Non-pigmented ciliary epithelial cell (primary cell): ENCODE measurements at places on chromosomes 16 and 17.

DNA sequence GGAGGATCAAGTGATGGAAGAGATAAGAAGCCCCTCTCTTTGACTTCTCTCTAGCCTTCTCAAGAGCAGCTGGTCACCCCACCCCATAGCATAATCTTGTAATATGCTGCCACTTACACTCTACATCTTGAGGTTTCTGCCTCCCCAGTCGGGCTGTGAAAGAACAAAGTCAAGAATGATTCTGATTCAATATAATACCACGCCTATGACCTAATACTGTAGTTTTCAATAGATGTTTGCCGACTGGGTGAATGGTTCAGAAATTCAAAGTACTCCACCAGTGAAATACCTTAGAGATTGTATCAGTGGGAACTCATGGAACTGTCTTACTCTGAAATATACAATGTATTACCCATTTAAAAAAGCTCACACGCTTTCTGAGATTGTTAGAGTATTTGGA, 93.0 kb upstream of the ZFHX3 start:
- DNase-seq: no peak

- no peak for DNase-seq
These were observed 15.3 kb upstream of the FZD2 start for GRCh38 chr17:44541884-44542581.

DNA sequence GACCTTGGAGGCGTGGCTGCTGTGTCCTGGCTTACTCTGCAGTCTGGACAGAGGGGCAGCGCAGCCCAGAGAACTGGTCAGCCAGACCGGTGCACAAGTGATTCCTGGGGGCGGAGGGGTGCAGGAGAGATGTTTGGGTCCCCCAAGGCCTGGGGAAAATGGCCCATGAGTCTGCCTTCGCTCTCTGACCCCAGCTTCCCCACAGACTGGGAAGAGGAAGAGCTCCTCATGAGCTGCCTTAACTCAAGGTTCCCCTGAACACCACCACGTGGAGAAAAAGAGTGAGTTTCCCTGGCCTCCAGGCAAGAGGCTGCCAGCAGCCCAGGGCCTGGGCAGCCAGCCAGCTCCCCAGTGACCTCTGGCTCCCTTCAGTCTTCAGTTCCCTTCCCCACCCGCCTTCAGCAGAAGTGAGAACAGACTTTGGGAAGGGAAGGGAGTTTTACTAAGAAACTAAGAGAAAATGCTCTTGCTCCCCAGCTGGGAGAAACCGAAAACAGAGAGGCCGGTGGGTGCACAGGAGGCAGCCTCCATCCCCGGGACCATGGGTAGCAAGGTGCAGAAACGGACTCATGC, 2.0 kb upstream of the C17orf99 start:
- DNase-seq: no peak

GRCh38 chr16:66069587-66069986, 296.9 kb upstream of the CDH5 start:
- DNase-seq: no peak

- no peak for DNase-seq
These were observed 119.2 kb upstream of the CACNG5 start for GRCh38 chr17:66715745-66716156.

DNA sequence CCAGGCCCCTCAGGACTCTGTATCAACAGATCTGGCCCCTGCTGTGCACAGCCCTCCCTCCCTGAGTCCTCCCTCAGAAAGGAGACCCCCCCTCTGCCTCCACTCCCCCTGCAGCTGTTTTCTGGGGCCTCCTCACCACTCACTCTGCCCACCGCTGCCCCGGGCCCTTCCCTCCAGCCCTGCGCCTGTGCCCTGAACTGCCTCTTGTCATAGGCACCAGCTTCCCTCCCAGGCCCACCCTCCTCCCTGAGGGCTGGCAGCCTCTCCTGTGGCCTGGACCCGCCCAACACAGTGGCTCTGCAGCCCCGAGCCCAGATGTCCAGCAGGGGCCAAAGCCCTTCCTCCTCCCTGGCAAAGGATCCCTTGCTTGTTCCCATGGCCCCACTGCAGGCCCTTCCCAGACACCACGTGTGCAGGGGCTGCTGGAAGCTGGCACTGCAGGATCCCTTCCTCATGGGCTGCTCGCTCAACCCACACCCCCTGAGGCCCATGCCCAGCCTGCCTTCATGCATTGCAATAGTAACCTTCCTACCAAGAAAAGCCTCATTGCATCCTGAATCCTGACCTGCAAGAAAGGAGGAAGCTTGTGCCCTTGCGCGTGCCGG, 25.8 kb downstream of the GNPTG start:
- no peak for DNase-seq

GRCh38 chr17:74130276-74130675, 73.2 kb upstream of the RPL38 start:
- DNase-seq: no peak

GRCh38 chr16:23398987-23399805, 53.8 kb downstream of the COG7 start:
- DNase-seq: no peak

DNA sequence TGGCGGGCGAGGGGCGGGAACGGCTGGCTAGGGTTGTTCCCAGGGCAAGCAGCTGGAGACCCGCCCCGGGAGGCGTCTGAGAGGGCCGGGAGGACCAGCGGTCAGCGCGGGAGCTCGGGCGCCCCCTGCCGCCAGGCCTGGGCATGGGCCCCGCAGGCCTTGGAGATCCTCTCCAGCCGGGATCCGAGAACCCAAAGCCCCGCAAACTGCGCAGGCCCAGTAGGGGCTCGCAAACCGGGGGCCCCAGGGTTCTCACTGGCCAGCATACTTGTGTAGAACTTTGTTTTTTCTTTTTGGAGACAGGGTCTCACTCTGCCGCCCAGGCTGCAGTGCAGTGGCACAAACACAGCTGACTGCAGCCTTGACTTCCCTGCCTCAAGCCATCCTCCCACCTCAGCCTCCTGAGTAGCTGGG, 20.8 kb upstream of the ZNF423 start:
- DNase-seq: no peak

DNA sequence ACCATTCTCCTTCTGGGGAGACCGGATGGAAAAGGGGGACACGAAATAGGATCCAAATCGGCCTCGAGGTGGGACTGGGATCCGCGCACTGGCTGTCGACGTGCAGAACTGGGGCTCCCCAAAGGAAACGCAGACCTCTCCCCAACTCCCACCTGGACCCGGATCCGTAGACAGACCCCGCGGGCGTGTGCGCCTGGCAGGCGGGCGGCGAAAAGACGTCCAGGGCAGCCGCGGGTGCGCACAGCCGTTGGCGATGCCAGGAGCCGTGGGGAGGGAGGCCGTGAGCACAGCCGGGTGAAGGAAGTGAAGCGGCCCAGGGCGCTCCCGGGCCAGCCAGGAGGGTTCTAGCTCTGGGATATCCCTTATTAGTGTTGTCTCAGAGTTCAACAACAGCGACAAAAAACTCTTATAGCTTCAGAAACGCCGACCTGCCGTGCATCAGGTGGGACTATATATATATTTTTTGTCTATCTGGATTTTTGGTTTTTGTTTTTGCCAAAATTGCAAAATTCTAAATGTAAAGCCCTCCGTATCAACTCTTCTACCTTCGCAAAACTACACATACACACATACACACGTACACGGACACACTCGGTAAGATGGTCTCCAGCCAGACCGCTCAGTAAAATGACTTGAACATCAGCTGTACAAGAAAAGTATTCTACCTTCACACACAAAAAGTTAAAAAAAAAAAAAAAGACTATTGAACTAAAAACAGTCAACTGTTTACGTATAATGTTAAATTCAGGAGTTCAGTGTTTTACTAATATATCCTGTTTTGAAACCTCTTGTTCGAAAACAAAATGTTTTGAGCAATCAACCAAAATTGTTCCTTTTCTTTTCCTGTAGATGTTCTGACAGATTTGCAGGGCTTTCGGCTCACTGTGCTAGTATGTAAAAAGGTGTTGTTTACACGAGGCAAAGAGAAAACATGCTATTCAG, 5.2 kb upstream of the AATF start:
- no peak for DNase-seq

GRCh38 chr16:10679921-10680320, 14.8 kb downstream of the TEKT5 start:
- DNase-seq: no peak

- DNase-seq: no peak
These were observed 13.3 kb upstream of the CNEP1R1 start for GRCh38 chr16:50011707-50012106.

DNA sequence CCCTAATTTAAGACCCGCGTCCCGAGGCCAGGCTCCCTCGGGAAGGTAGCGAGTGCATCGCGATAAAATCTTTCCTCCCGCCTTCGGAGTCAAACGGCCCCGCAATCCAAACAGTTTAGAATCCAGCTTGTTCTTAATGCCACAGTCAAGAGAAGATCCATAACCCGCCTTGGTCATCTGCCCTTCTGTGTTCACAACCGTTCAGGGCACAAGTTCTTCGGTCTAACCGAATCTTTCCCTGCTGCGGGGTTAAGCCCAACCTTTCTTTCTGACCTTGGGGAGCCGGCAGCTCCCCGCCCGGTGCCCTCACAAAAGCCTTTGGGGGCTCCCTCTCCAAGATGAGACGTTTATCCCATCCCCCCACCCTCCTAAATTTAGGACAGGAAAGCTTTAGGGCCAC, 30.3 kb downstream of the CPSF4L start:
- DNase-seq: no peak

- DNase-seq: no peak
These were observed 52.9 kb upstream of the SEC14L1 start for GRCh38 chr17:77087650-77088454.

- no peak for DNase-seq
These were observed 19.8 kb upstream of the FAM83G start for GRCh38 chr17:19024101-19025078.

DNA sequence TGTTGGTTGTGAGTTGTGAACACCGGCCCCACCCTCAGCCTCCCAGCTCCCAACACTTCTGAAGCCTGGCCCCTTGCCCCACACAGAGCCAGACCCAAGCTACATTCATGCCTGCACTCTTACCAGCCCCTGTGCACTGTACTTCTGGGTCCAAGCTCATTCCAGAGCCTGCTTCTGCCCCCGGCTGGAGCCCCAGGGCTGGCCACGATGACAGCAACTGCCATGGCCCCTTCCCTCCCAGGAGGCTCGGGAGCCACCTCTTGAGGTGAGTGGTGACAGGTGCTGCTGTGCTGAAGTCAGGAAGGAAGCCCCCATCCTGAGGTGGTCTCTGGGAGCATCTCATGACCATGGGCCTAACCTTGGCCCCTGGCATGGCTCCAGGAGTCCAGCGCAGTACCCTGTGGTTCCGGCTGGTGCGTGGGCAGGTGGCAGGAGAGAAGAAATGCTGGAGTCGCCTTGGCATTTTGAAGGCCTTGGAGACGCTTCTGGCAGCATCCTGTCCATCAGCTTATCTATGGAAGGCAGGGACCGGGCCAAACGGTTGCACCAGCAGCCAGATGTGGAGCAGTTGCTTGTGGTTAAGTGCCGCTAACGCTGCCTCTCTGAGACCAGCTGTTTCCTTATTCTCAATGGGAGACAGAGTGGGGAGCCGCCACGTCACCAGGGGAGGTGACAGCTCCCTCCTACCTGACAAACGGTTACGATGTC, 3.9 kb upstream of the CDT1 start:
- DNase-seq: no peak

DNA sequence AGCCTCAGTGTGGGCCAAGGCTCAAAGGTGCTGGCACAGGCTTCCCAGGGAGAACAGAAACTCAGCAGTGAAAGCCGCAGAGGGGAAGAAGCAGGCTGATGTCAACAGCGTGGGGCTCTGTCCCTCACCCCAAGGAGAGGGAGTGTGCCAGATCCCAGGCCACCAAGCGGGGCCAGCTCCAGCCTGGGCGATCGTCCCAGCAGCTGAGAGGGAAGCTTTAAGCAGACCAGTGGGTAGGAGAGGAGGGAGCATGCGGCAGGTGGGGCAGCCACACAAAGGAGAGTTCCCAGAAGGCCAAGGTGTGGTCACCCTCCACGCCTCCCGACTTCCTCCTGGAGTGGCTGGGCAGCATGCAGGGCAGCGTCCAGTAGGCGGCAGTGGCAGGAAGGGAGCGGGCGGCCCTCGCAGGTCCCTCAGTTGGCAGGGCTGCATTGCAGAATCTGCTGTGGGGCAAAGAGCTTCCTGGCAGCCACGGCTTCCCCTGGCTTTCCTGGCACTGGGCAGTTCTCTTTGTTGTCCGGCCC, 6.0 kb downstream of the SYNGR2 start:
- no peak for DNase-seq

DNA sequence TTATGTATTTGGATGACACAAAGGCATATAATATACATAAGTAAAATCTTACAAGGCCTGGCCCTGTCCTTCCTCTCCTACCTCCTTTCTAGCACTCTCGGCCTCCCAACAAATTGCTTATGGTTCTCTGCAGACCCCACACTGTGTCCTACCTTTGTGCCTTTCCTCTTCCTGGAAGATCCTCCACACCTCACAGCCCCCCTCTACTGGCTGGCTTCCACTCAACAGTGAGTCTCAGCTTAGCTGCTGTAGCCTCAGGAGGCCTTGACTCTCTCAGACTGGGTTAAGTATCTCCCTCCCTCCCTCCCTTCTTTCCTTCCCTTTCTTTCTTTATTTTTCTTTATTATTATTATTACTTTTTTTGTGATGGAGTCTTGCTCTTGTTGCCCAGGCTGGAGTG, 8.3 kb upstream of the SLC52A1 start:
- DNase-seq: no peak

- DNase-seq: no peak
These were observed 8.1 kb upstream of the PRM1 start for GRCh38 chr16:11289202-11289601.

- no peak for DNase-seq
These were observed 14.8 kb downstream of the TMEM186 start for GRCh38 chr16:8782673-8783072.

GRCh38 chr16:1701216-1701878, 4.6 kb upstream of the MAPK8IP3 start:
- no peak for DNase-seq

GRCh38 chr16:3173892-3174617, 13.9 kb upstream of the OR1F1 start:
- DNase-seq: no peak
